ENCODE measurements at places on chromosomes 3 and 15.

DNA sequence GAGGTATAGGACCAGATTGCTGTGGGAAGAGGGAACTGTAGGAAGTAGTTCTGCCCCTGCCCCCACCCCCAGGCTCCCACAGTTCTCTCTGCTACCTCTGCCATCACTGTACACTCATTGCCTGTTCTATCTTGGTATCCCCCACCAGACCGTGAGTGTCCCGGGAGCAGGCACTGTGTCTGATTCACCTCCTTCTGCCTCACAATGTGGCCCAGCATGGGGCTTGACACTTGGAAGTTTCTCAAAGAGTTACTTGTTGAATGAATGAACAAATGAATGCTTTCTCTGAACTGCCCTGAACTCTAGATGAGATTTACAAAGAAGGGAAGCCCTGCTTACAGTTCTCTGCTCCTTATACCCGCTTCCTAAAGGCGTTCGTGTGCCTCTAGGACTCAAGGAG lies 27.1 kb upstream of the PIK3CB start:
- peak; percentile 93 for DNase-seq

- DNase-seq, result no peak
These were observed 43.8 kb downstream of the GAP43 start for GRCh38 chr3:115666920-115667737.

DNA sequence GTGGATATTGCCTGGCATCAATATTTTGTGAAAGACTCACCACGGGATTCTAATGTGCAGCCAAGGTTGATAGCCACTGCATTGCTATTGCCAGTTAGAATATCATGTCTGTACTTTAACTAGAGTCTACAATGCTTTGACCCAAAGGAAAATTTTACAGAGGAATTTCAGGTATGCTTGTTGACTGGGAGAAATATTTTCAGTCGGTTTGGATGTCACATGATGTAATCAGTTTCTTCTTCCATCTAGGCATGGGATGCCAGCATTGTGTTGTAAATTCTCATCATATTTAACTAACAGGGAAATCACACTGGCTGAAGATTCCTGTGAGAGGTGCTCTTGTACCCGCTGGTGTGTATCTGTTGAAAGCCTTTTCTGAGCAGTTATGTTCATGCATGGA lies 508.9 kb upstream of the ADAMTS9 start:
- DNase-seq, result no peak

GRCh38 chr3:34073961-34074360 lies 275.5 kb downstream of the PDCD6IP start:
- no peak for DNase-seq

DNA sequence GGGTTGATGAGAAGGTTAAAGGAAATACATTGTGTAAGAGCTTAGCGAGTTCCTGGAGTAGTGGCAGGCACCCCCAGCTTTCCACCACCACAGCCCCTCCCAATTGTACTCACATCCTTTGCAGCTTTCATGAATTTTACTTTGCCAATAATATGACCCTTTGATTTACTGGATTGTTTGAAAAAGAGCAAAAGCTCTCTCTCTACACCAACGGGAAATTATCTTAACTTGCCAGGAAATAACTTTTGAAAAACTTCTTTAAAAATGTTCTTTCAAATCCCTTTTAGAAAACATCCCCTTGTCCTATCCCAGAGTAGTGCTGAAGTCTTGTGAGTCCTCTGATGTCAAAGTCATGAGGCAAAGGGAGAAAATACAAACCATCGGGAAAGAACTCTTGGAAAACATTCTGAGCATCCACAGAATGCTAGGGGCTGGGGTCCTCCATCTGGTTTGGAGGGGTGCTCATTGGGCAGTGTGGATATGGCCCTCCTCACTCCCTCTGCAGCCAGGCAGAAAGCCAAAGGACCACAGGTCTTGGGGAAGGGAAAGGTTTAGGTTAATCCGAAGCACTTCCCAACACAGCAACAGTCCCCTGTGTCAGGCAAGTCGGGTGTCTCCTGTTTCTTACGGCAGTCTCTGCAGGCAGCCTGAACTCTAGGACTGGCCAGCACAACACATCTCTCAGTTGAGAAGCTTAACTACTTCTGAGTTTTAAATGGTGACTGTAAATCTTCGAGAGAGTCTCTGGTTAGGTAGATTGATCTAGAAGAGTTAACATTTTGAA lies 36.5 kb downstream of the BOC start:
- DNase-seq, result no peak

- no peak for DNase-seq
These were observed 4.3 kb downstream of the CHAC1 start for GRCh38 chr15:40957581-40958051.

DNA sequence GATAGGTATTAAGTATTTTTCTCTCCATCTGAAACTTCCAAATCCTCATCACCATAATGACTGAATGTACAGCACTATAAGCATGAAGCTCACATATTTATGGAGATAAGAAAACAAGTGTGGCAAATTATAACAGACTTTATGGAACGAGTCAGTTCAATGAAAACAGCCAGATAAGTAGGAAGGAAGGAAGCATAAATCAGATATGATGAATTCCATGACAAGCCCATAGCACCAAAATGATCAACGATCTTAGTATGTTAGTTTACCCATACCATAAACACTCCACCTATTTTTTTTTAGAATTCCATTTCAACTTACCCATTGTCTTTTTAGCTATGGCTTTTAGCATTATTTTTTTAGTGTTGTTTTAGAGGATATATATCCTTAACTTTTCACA lies 169.5 kb downstream of the TNIK start:
- DNase-seq, result no peak

DNA sequence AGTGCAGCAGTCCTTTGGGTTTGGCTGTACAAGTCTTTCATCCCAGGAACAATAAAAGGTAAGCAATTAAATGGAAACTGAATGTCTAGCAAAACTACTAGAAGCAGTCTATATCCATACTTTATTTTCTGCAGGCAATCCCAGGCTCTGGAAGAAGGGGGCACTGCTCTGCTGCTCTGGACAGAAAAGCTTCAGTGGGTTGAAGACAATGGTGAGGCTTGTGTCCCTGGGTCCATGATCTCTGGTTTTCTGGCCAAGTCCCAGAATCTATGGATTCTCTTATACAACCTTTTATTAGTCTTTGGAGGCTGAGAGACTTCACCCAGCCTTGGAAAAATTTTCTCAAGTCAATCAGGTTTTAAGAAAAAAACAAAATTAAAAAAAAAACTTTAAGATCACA lies 35.6 kb downstream of the SCAP start:
- peak; percentile 86 for DNase-seq

GRCh38 chr3:143672396-143673165 lies 175.7 kb downstream of the SLC9A9 start:
- no peak for DNase-seq

- DNase-seq, result no peak
These were observed 771 bp downstream of the RARRES1 start for GRCh38 chr3:158731486-158731885.

GRCh38 chr15:93452537-93453211 lies 363.7 kb upstream of the RGMA start:
- DNase-seq, result no peak

DNA sequence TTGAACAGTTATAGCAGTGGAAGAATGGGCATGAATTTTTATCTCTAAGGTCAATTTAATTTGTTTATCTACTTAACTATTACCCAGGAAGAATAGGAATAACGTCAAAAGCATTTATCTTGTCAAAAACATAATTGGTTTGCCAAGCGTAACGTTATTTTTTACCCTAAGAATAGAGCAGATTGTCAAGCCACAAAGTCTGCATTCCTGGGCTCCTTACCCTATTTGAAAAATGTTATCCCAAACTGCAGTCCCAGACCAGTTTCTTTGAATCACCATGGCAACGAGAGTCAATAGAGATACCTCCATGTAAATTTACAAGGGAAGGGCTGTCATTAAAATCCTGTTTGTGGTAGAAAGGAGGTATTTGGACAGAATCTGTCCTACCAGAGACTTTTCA lies 61.1 kb downstream of the CPNE4 start:
- DNase-seq, result no peak

- peak; percentile 65 for DNase-seq
These were observed 54.2 kb downstream of the CCDC54 start for GRCh38 chr3:107431246-107432012.

GRCh38 chr3:36494461-36495109 lies 114.3 kb downstream of the STAC start:
- peak; percentile 10 for DNase-seq

DNA sequence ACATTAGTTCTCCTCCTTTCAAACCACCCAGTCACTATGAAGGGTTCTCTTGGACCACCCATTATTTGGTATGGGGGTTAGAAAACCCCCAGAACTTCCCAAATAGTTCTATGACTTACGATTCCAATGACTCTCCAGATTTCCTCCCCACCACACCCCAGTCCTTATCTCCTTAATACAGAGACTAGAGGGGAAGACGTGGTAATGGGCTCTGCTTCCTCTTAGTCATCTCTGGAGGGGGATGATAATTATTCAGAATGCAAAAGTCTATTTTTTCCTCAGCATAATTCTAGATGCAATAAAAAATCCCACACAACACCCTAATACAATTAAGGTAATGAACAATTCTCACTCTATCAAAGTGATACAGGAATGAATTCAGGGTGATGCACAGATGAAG lies 48.9 kb upstream of the CFAP161 start:
- DNase-seq, result no peak

GRCh38 chr15:60572541-60573421 lies 93.8 kb upstream of the ICE2 start:
- no peak for DNase-seq

DNA sequence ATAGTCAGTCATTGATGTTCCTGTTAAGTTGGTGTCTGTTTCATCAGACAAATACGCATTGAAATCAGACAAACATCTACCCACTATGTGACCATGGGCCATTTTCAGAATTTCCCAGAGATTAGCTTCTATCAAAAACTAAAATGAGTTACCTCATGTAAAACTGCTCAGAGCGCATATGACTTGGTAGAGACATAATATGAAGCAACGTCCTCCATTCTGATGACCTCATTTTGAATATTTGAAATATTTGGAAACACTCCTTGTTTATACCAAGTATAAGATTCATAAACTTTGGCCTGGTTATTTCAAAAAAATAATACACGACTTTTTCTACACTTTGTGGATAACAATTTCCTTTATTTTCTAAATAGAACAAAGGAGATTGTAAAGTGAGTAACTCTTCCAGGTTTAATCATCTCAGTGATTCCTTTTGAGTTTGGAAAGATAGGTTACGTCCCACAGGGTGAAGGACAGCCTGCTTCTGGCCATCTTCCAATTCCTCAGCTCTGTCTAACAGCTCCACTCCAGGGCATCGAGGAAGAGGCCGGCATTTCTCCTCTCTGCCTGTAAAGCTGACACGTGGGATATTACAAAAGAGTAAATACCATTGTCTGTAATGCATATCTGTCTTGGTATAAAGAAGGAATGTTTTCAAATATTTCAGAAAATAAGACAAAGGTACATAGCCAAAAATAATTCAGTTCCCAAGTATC lies 122.6 kb downstream of the CADM2 start:
- DNase-seq, result peak; percentile 37

DNA sequence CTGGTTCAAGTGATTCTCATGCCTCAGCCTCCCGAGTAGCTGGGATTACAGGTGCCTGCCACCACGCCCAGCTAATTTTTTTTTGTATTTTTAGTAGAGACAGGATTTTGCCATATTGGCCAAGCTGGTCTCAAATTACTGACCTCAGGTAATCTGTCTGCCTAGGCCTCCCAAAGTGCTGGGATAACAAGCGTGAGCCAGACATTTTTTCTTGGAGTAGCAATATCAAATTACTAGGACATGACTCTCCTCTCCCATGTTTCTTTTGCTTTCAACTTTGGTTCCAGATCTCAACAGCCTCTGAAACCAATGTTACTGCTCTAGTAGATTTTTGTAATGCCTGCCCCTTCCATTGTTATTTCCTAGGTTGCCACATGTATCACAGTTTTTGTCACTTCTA lies 462.0 kb downstream of the GBE1 start:
- no peak for DNase-seq

- DNase-seq, result peak; percentile 56
These were observed 21.2 kb downstream of the PRKAR2A start for GRCh38 chr3:48826451-48826850.

DNA sequence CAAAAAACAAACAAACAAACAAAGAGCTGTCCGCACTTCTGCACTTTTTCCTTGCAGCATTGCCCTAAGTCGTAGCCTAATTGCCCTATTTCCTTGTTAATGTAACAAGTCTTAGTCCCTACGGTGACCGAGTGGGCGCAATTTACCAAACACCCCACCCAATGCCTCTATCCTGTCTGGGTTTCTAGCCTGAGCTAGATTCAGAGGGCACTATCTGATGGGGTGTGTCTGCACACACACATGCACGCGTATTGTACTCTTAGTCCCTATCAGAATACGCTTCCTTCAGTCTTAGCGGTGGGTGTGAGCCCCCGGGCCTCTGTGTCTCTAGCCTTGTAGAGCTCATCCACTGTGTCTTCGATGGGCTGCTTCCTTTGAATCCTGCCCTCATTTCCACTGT lies 125.9 kb upstream of the DLG1 start:
- no peak for DNase-seq

DNA sequence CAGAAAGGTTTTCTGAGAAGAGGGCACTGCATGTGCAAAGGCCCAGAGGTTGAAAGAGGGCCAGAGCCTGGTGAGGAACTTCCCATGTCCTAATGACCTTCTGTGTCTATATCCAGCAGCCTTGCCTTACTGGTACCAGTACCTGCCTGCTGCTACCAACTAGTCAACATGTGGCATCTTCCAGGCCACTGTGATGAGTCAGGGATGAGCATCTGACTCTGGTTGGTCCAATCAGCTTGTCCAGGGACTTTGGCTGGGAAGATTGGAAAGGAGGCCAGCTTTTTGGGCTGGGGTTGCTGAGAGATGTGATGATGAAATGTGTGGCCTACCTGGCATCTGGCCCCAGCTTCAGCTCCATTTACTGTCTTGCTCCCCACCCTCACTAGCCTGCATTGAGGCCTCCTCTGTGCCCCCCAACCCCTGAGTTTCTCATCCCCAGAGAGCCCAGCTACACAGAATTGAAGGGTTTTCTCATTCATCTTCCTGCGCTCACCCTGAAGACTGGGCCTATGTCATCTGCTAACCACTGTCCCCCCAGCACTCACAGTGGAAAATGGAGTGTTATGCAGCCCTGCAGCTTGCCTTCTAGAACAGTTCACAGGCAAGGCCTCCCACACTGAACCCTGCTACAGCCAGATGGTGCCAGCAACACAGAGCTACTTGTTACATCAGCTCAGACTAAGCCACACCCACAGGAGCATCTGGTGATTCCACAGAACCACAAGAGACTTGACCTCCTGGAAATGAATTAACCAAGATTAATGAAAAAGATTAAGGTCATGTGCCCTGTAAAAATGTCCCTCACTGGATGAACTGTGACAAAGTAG lies 1.3 kb upstream of the TWF2 start:
- peak; percentile 85 for DNase-seq

- no peak for DNase-seq
These were observed 11.9 kb downstream of the ABHD6 start for GRCh38 chr3:58249358-58250092.

All from SK-MEL-5 (cell line).